Sciatic nerve (tissue), 2 donors: ENCODE measurements at places on chromosomes 2 and 18. TPM values are rescaled to one million over a fixed set of nuclear protein-coding genes. Genes with fewer than 3 reads are reported as not detected.

MAP3K19 gene
- 0.09 TPM for total RNA-seq

DTNB gene
- 26.2 TPM for total RNA-seq

CAPN13 gene
- total RNA-seq: 0.98 TPM

PROKR1 gene
- total RNA-seq: 0.18 TPM

TTLL4 gene
- total RNA-seq: 50.3 TPM

SLC23A3 gene
- total RNA-seq: 3.3 TPM

MGAT4A gene
- 46.0 TPM for total RNA-seq

CENPA gene
- total RNA-seq: 0.31 TPM

GRCh38 chr2:222864296-222864695 is 3.5 kb downstream of the ACSL3 start:
- DNase-seq: no peak

DNA sequence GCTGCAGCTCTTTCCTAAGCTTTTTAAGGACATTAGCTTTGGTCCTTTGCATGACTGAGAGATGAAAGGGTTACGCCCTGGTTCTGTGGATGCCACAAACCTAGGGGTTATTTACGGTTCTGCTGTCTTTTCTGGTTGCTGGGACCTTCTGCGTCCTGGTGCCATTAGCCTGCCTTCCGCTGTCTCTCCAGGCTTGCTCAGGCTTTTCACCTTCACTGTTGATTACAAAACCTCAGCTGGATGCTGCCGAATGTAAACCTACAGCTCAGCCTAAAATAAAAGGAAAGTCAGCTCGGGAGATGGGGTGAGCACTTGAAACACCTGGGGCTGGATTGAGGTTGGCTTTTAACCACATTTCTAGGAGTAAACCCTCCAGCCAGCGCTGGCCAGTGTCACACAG is 130.9 kb upstream of the ARHGAP28 start:
- DNase-seq: no peak

DNA sequence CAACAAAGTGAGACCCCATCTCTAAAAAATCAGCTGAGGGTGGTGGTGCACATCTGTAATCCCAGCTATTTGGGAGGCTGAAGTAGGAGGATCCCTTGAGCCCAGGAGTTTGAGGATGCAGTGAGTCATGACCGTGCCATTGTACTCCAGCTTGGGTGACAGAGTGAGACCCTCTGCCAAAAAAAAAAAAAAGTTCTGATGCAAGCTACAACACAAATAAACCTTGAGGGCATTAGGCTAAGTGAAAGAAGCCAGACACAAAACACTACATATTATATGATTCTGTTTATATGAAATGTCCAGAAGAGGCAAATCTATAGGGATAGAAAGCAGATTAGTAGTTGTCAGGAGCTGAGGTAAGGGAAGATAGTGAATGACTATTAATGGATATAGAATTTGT is 13.0 kb downstream of the YWHAQ start:
- no peak for DNase-seq

DNA sequence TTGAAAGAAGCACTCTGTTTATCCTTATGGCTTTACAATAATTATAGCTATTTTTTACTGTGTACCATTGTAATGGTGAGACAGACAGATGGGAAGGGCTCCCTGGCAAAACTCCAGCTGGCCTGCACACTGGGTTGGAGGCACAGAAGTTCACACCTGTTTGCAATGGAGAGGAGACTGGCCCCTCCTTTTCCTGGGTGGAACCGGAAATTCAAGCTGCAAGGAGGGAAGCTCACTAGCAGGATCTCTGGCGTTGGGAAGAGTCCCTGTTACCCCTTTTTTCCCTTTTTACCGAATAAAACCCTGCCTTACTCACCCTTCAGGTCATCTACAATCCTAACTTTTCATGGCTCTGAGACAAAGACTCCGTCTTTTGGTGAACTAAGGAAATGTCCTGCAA is 100.3 kb upstream of the TFPI start:
- DNase-seq: no peak

DNA sequence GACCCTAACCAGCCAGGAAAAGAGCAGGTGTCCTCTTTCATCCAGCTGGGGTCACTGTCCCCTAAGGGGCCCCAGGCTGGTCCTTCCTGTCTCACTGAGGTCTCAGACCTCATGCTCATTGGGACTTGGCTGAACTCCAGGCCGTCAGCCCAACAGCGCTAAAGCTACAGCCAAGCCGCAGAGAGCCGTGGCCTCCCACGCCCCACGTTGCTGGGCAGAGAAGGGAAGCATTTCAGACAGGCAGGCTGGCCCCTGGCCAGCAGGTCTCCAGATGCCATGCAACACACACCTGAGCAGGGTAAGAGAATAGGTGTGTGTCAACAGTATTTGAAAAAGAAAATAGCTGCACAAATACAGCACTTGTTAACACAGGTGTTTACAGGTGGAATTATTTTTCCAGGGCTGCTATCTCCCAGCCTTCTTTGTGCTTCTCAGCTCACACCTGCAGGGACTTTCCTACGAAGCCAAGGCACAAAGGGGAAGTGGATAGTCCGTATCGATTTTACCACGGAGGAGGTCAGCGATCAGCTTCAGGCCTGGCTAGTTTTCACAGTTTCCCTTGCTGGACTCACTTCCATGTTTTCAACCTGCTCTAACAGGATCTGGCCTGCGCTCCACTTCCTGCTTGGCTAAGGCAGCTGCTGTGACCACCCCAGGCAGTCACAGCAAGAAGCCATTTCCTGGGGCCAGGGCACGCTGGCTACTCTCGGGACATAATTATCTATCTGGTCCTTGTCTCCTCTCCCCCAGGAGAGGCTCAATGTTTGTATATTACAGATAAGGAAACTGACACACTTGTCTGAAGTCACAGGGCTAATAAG is 156.1 kb upstream of the ID2 start:
- peak; percentile 85 for DNase-seq

- DNase-seq: no peak
Observed at GRCh38 chr2:105412584-105412983, 13.7 kb upstream of the FHL2 start.

DNA sequence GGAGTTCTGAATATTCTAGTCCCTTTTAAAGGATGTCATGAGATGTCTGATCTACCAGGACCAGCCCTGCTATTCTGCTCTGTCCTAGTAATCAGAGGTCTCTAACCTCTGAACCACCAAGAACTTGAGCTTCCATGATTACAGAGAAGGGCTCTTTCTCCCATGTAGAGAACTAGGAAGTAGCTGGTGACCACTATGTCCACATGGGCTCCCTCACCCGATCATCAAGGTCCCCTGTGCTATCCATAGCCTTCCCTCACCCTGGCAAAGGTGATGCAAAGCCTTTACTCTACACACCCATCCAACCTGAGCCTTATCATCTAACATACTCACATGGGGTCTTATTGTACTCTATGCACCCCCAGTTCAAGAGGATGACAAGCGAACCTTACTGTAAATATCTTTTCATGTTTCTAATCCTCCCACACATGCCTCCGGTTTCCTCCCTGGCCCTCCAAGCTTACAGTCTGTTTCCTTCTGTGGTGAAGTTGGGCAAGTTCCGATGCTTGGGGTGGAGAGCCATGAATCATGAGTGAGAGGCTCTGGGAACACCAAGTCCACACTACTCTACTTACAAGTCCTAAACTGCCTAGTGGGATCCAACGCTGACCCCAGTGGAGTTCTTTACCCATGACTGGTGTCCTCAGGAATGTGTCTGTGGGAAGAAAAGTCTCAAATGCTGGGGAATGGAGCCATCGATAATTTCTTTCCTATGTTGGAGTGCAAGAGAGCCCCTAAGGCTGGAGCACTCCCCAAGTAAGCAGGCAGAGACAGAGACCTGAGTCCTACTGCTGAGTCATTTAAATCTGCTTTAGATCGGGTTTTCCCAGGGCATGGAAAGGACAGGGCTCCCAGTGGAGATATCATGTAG is 73.3 kb upstream of the KLF7 start:
- no peak for DNase-seq

- DNase-seq: no peak
Observed at GRCh38 chr2:210054696-210055095, 52.3 kb downstream of the RPE start.

DNA sequence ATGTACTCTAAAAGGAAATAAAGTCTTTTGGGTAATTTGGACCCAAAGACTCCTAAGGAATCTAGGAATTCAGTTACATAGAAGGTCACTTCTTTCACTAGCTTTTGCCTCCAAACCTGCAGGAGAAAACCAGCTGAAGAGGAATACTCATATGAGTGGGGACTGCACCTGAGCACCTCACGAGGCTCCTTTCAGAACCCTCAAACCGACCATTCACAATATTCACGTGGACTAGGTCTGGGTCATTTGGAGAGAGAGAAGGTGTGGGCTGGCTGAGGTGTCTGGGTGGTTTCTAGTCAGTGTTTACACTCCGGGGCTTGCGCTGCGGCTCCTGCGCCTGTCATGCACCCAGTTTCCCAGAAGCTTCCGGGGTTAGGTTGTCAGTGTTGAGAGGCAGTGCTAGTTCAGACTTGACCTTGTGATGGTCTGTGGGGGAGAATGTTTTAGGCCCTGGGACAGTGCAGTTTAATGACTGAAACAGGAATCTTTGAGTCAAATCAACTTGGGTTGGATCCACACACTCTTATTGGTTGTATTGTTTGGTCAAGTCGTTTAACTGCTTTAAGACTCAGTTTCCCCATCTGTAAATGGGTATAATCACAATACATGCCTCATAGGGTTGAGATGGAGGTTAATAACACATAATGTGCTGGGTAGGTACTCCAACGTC is 78.4 kb downstream of the LIMS1 start:
- no peak for DNase-seq

DNA sequence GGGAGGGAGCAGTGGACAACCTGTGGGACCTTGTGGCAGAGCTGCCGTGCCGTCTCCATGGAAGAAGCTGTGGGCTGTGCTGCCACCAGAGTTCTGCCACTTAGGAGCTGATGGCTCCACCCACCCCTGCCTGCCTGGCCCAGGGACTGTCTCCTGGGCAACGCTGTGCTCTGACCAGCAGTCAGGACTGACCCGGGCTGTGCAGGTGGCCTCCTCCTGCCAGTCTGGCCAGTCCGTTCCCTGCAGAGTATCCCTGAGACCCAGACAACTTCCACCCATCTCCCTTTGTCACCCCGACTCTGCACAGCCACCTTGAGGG is 12.8 kb downstream of the ASIC4 start:
- DNase-seq: no peak

GRCh38 chr2:46704593-46704992 is 211.0 kb downstream of the MCFD2 start:
- DNase-seq: no peak

DNA sequence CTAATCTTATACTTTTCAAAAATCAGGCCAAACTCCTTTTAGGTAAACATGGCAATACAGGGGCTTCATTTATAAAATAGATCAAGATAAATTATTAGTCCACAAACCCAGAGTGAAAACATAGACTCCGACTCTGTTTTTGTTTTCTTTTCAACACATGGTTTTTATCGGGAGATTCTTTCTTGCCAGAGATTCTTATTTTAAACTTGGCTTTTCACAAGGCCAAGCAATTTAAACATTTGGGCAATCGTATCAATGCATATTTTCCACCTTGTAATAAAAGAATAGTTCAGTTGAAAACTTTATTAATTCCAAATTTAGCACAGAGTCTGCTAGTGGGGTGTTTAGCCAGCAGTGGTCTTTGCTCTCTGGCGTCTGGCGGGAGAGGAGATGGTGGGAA is 71.9 kb downstream of the SOX11 start:
- DNase-seq: no peak

DNA sequence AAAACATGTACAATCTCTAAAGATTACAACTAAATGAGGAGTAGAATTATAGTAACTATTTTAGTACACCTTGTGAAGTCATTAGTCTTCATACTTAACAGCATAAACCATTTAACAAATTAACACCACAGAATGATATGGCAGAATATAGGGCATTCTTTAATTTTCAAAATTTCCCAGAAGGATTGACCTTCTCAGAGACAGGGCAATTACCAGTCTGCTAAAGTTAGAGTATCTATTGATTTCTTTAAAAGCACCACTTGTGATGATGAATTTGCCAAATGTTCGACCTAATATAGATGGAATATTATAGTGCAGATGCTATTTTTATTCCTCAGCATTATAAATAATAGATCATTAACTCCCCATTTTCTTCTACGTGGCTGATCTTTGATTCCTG is 192.6 kb downstream of the DPP4 start:
- no peak for DNase-seq

DNA sequence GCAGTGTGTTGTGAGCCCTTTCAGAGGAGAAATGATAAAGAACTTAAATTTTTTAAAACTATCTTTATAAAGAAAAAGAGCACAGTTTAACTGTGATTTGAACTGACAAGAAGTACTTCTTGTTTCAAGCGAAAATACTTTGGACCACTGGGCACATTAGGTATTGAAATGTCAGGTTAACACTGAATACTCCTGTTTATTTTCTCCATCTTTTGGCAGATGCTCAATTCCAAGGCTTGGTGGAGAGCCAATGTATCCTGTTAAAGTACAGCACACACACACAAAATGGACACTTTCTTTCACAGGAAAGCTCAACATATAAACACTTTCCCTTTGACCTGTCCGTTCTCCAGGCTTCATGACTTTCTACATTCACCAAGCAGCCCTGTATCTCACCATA is 32.6 kb upstream of the SP3 start:
- DNase-seq: no peak

DNA sequence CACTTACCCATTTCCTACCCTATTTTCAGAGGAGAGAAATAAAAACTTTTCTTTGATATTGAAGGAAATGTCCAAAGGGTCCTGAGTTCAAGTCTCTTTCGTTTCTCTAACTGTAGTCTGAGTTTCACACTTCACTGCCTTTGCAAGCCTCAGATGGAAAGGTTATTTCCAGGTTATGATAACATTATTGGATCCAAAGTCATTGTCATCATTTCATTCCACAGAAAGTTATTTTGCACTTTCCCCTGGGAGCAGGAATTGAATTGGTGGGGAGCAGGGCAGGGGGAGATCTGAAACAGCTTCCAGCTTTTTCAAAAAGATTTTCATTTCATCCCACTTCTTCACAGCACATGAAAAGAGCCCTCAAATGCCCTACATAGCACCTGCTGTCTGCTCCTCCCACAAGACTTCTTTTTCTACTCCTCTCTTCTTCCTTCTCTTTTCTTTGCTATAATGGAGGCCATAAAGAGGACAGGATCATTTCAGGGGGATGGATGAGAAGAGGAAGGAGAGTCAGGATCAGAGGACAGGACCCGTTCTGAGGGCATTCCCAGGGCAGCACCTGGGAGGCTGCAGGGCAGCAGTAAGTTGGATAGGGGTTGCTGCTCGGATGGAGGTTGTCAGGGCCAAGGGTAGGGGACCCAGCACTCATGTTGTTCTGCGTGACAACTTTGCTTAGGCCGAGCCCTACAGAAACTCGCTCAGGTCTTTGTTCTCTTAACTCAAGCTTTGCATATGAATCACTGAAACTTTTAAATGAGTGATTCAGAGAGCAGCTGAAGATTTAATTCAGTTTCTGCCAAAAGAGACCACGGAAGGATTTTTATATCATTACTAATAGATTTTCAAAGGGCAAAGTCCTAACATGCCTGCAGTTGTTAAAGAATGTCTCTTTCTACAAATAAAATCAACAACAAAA is 11.4 kb upstream of the GALNT5 start:
- no peak for DNase-seq

- DNase-seq: no peak
Observed at GRCh38 chr2:148179724-148180123, 158.8 kb downstream of the MBD5 start.

- DNase-seq: no peak
Observed at GRCh38 chr2:193502363-193503035, 1307.8 kb upstream of the TMEFF2 start.
